ENCODE measurements at places on chromosomes 16 and 17.

- DNase-seq = no peak
Observed at GRCh38 chr16:70611224-70611598, 35.1 kb upstream of the IL34 start.

DNA sequence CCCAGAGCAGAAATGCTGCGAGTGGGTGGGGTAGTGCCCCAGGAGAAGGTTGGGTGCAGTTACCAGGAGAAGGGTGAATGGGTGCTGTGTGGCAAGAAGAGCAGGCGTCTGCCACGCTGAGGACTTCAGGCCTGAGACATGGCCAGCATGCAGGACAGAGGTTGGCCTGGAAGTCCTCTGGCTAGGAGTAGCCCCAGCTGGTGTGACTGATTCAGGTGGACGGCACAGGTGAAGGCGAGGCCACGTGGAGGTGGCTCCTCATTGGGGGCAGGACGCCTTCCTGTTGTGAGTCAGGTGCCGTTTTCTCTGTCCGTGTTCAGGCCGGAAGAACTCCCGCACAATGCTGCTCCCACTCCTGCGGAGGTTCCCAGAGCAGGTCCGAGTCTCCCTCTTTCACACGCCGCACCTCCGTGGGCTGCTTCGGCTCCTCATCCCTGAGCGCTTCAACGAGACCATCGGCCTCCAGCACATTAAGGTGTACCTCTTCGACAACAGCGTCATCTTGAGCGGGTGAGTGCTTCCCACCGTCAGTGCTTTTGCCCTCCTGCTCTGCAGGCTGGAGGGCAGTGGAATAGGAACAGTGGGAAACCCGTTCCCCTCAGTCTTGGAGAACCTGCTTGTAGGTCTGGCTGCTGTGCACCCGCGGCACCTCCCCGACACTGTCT, 20.7 kb downstream of the PGS1 start:
- no peak for DNase-seq

- no peak for DNase-seq
Observed at GRCh38 chr16:8887431-8887765, 5.2 kb downstream of the LITAFD start.

GRCh38 chr16:31471875-31472708, at the start of gene TGFB1I1:
TSS of gene TGFB1I1 (plus strand) at chr16:31472152. CDS start at chr16:31472189, 37 bp downstream.
- DNase-seq = peak; percentile 47

- no peak for DNase-seq
Observed at GRCh38 chr17:52546493-52546892, 388.0 kb upstream of the CA10 start.

GRCh38 chr17:16352303-16352666, 984 bp downstream of the CENPV start:
- DNase-seq = peak; percentile 45

GRCh38 chr17:3803308-3803640, 2.3 kb upstream of the ITGAE start:
- no peak for DNase-seq

GRCh38 chr17:61750656-61751055, 112.7 kb downstream of the BRIP1 start:
- DNase-seq = no peak

DNA sequence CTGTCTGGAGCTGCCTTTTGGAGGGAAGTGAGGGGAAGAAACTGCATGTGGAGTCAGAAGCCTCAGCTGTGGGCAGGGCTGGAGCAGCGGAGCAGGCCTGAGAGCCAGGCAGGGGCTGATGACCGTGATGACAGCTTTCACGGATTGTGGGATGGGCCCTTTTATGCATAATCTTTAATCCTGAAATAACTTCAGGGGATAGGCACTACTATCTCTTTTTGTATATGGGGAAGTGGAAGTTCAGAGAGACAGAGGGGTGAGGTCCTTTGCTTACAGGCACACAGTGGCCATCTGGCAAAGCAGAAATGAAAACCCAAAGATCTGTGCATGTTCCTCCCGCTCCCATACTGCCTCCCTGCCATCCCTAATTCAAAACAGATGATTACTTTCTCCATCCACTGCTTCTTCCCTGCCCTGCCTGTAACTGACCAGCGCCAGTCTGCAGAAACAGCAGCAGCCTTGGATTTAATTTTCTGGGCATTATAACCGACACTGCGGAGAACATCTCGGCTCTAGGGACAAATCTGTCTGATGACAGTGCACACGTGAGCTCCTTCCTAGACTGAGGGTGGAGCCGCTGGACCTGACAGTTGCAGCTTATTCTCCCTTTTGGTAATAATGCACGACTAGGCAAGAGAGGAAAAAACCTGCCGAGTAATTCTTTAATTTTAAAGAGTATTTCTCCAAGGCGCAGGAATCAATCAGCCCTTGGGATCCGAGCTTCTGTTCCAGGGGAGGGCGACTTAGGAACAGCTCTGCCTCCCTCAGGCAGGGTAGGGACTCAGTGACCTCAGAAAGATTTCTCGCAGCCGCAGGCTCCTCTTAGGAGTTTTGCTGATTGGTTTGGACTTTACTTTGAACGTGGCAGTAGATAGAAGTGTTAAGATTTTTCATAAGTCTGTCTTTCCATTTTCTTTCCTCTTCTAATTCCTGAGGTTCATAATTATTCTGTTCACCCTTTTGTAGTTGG, 95.4 kb downstream of the UTP18 start:
- peak; percentile 16 for DNase-seq

DNA sequence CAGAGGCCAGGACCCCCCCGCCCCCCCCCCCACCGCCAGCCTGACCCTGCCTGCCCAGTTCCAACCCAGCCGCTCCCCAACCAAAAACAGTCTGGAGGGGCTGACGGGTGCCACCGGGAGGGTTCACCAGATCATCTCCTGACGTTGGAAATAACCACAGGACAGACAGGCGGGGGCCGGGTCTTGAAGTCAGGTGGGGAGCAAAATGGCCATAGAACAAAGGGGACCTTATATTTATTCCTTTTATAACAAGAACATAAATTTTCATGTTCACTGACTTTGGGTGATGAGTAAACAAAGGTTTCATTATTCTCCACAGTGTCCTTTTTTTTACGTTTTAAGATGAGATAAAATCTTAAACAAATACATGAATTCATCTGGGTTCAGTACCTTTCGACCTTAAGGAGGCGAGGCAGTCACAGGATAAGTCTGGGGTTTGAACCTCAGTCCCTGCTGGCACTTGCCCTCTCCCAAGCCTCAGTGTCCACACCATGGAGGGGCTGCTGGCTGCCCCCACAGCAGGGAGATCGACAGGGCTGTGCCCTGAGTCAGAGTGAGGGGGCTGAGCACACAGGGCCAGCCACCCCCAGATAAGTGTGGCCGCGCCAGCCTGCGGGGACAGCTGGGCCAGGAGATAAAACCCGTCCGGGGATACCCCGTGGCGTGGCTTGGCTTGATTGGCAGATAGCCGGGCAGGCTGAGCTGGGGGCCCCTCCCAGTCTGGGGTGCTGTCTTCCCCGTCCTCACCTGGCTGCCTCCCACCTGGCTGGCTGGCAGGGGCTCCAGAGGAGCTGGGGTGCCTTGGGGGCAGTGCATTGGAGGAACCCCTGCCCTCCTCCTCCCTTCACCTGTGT, 15.0 kb downstream of the SLC7A5 start:
- DNase-seq = peak; percentile 97

- DNase-seq = peak; percentile 81
Observed at GRCh38 chr17:19304209-19304608, 58.3 kb downstream of the B9D1 start.

GRCh38 chr16:7422036-7422888, 89.6 kb downstream of the RBFOX1 start:
- no peak for DNase-seq

- no peak for DNase-seq
Observed at GRCh38 chr17:49600949-49601348, 25.3 kb downstream of the NXPH3 start.

DNA sequence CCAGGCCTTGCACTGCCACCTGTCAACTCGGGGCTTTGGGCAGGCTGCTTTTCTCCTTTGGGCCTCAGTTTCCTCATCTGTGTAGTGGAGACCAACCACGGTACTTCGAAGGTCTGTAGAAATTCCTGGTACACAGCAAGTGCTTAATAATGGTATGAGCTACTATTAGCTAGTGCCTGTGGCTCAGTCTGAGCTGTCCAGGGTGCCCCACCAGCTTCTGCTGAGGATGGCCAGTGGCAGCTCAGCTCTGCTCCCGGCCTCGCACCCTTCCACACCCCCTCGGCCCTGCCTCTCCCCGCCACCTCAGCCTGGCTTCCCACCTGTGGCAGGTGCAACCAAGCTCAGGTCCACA, 26.2 kb upstream of the PLCG2 start:
- DNase-seq = peak; percentile 60

GRCh38 chr16:89748076-89748475, 26.7 kb downstream of the ZNF276 start:
- no peak for DNase-seq

DNA sequence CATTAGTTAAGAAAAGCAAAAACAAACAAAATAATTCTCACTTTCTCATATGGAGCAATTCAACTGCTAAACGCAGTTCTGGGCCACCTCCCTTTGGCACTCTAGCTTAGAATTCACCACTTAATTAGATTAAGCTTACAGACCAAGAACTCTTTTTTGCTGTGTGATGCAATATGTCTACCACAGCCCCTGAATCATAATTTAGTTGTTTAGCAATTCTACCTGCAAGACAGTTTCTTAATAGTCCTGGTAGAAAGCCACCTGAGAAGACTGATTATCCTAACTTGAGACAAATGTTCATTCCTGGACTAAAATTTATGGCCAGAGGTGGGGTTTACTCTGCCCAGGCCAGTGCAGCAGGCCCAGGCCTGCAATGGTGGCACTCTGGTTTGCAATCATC, 205.9 kb downstream of the HS3ST3A1 start:
- DNase-seq = no peak

GRCh38 chr17:80109713-80110446, 8.5 kb downstream of the GAA start:
- no peak for DNase-seq

GRCh38 chr17:52138350-52138749, 20.2 kb downstream of the CA10 start:
- no peak for DNase-seq

DNA sequence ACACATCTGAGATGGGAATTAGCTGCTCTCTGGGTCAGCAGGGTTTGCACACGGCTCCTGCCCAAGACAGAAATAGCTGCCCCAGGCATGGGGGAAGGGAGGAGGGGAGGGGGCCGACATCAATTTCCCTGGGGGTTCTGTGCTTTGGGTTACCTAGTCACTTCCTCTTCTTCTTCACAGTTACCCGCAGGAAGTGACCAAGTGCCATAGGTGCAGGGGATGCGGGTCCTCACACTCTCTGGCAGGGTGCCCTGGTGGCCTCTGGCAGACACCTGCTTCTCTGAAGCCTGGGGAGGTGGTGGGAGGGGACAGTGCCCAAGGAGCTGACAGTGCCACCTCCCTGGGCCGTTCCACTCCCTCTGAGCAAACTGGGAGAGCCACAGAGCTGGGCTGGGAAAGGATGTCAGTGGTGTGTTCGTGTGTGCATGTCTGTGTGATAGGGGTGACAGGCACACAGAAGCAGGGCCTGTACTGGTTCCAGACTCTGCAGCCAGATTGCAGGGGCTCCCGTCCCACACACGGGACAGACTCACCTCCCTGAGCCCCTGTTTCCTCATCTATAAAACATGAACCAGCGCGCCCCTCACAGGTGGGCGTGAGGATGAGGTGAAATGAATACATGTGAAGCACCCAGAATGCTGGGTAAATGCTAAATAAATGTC, 18.2 kb downstream of the SCN4A start:
- DNase-seq = no peak

DNA sequence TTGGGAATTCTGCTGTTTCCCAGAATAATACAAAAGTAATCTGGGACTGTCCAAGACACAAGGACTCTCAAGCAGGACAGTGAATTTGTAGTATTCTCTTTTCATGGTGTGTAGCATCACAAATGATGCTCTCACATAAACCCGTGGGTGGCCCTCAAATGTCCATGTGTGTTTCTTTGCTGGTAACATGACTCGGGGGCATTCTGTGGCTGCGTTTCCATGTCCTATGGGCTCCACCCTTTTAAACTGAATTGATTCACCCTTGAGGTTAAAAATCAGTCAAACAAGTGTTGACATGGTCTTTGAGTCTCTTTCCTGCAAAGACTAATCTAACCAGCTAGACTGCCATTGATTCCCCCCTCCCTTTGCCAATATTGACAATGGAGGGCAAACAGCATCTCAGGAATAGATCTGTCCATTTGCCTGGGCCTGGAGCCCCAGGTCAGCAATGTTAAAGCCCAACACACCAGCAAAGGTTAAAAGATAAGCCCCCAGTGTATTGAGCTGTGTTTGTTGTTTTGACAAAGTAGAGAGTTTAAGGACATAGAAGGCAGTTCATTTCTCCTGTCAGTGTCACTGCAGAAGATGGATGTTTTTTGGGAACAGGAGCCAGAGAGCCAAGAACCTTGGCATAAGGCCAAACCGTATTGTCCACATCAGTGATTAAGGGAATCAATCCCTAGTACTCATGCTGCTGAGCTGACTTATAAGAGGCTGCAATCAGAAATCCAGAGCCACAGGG, 117.1 kb upstream of the COX10 start:
- DNase-seq = no peak

DNA sequence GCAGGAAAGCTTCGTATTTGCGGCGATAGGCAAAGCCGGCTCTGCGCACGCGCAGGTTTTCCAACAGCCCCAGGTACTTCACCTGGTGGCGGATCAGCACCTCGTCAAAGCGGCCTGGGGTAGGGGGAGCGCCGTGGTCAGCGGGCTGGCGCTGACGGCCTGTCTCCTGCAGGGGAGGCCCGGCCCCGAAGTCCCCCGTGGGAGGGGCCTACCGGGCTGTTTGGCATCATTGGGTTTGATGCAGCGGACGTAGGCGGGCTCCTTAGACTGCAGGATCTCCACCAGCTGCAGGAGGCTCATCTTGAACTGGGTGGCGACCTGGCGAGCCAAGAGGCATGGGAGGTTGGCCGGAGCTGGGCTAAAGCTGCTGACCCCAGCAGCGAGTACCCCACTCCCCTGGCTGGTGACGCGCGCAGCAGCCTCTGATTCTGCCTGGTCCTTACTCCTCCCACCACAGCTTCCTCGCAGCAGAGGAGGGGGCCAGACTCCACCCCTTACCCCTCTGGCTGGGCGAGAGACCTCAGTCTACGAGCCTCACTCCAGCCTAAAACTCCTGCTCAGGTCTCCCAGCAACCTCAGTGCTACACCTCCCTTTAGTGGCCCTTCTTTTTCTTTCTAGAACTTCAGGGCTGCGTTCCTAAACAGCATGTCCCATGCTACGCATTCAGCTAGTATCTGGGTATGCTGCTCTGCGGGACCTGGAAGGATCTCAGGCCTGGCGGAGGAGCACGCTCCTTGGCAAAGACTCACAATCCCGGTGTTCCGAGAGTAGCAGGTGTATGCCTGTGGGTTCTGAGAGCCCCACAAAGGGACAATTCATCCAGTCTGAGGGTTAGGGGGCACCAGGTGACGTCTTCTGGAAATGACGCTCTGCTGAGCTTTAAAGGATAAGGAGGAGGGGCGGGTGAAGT, 16.1 kb upstream of the CRK start:
- DNase-seq = no peak
